ENCODE measurements at places on chromosomes 4 and X.

DNA sequence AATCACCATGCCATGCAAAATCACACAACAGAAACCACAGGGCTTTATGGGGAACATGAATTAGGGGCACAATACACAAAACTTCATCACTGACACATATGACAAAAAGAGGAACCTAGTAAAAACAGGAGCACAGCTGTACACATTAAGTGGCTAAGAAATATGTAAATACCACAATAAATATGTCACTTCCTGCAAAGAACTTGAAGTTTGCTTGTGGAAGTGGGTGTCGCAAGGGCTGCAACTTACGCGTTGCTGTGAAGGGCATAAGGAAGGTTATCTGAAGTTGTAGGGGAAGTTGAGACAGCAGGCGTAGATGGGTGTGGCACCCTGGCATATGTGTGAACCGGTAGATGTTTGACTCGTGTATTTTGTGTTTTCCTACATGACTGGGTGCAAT lies 42.4 kb downstream of the CLCN4 start:
- peak; percentile 14 for DNase-seq

DNA sequence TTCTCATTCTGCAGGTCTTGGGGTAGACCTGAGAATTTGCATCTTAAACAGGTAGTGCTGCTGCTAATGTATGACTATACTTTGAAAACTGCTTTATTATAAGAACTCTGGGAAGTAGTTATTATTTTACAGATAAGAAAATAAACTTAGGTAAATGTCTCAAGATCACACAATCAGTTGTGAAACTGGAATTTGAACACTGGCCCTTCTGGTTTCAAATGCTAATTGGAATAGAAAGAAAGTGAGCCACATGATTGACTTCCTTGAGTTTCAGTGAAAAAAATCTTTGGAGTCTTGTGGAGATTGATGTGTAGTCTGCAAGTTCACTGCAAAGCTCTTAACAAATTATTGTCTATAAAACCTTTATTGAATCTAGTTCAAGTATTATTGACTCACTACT lies 44.5 kb downstream of the FTHL17 start:
- DNase-seq, result no peak

DNA sequence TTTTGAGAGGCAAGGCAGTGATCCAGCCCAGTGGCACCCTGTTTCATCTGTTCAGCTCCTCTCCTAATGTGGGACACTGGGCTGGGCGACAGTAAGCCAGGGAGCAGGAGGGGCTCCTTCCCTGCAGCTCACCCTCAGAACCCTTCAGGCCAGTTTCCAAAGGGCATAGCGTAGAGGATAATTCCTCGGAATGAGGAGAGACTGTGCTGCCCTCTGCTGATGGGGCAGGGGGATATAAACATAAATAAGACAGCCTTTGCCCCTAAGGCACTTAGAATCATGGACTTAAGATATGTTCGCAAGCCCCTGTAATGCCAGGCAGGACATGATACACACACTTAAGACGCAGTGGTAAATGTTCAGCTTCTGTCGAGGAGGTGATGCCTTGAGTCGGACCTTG lies 27.9 kb upstream of the ZNF185 start:
- no peak for DNase-seq

GRCh38 chrX:103356858-103357257 lies 552 bp downstream of the TCEAL9 start:
- DNase-seq, result no peak

DNA sequence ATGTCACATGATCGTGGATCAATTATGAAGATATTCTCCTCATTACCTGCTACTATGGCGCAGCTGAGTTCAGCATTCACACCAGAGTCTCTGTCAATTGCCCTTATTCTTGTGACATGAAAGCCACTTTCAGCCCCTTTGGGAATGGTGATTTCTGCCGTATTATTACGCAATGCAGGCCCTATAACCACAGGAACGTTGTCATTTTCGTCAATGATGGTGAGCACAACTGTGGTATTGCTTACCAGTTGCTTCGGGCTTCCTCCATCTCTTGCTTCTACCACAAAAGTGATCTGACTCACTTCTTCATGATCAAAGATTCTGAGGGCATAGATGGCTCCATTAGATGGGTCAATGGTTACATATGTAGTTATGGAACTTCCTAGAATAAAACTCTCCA lies 2.1 kb downstream of the PCDH18 start:
- no peak for DNase-seq

- DNase-seq, result peak; percentile 85
Measured at GRCh38 chrX:1239681-1240142, 27.3 kb upstream of the CRLF2 start.

DNA sequence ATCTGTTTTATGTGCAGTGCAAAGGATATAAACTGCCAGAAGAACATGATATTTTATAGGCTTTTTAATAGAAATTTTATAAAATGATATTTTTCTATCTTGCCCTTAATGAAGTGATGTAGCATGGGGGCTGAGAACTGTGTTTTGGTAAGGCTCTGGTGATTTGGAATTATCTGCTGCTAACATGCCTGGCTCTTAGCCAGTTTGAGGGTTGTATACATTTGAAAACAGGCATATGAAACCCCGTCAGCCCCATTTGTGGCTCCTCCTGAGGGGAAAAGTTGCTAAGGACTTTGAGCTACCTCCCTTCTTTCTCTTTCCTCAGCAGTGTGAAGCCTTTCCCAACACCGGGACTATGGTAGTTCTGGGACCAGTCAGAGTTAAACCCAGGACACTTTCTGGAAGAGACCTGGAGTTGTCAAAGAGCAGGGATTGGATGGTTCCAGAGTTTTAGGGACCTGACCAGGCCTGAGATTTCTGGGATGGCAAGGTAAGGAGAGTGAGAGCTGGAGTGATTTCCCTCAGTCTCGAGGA lies 4.7 kb downstream of the SFRP2 start:
- DNase-seq, result no peak

DNA sequence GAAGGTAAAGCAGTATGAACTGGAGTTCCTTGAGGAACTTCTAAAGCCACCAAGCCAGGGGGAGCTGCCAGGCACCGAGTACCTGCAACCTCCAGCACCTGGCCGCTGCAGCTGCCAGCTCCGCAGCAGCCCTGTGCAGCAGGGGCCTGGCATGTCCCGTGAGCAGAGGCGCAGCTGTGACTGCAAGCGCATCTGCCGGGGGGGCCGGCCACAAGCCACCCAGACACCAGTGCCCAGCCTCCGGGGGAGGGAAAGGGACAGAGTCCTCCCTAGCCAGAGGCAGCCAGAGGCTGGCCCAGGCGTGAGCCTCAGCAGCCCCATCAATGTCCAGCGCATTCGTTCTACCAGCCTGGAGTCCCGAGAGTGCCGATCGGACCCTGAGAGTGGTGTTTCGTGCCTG lies 26.6 kb upstream of the PRPS1 start:
- DNase-seq, result no peak
